ENCODE measurements at places on chromosomes 6 and 20.
A peak's percentile ranks its signal among the peaks of the same experiment; 100 is the strongest.

DNA sequence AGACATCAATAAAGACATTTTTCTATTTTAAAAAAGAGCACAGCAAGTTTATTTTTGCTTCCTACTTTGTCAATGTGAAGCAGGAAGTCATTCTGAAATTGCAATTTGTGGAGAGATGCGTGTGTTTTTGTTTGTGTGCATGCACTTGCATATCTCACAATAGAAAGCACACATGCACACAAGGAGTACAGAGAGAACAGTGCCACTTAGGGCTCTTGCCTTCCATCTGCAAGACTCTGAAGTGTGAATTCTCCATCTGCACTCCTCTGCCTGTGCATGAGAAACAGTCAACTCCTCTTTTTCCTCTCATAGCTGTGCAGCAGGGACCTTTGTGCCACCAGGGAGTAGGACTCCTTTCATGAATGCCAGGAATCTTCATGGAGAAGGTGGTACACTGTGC, 316.3 kb upstream of the CNR1 start:
- no peak for DNase-seq

DNA sequence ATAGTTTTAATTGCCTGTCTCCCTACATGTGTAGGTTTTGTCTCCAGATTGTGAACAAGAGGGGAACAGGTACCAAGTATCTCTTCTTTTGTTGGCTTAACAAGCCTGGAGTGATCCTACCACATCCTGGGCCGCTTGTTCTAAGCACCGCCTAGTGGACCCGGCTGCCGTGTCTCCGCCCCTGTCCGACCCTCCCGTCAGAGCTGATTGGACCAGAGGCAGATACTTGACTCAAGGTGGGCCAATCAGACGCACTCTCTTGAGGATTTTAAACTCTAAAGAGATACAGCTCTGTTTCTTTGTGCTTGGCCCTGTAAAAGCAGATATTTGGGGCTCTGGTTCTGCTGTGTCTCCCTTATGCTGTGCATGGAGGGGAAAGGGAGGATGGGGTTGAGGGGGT, 68.2 kb downstream of the PRDM1 start:
- DNase-seq, result no peak

- DNase-seq, result no peak
Observed at GRCh38 chr6:156676721-156677120, 100.5 kb upstream of the ARID1B start.

DNA sequence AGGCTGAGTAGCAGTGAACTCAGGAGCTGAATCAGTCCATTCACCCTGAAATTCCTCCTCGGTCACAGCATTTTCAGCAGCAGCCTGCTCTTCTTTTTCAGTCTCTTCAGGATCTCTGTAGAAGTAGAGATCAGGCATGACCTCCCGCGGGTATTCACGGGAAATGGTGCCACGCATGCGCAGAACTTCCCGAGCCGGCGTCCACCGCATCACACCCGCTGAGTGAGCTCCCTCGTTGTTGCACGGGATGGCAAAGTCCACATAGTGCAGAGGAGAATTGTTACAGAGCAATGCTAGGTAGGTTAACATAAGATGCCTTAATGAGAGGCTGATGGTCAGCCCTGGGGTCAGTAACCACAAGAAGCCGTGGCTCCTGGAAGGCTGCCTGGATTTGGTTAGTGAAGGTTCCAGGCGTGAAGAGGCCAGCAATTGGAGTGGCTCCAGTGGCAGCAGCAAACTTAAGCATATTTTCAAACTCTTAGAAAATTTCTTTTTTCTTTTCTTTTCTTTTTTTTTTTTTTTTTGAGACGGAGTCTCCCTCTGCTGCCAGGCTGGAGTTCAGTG, 113.5 kb upstream of the HDAC2 start:
- no peak for DNase-seq

GRCh38 chr6:110944681-110945151, 13.8 kb upstream of the GTF3C6 start:
- DNase-seq, result no peak

- peak; percentile 58 for DNase-seq
Observed at GRCh38 chr6:42452171-42453030, 675 bp upstream of the TRERF1 start.

- DNase-seq, result no peak
Observed at GRCh38 chr6:67538032-67538431, 1097.0 kb upstream of the ADGRB3 start.

DNA sequence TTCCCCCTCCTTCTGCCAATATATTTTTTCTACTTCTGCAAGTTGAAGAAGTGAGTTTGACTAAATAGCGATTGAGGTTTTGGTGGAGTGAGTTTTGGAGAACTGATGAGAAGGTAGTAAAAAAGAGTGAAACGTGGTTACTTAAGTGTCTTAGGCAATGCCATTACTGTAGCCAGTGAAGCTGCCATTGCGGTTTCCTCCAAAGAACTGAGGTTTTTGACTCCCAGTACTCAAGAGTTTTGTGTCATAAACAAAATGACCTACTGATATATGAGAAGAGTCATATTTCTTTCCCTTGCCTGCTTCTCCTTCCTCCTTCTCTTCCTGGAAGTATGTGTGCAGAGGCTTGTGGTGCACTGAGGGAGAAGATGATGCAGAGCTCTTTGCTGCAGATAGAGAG, 554.5 kb upstream of the MAP3K7 start:
- DNase-seq, result no peak

- no peak for DNase-seq
Observed at GRCh38 chr6:129115471-129115870, 232.5 kb downstream of the LAMA2 start.

DNA sequence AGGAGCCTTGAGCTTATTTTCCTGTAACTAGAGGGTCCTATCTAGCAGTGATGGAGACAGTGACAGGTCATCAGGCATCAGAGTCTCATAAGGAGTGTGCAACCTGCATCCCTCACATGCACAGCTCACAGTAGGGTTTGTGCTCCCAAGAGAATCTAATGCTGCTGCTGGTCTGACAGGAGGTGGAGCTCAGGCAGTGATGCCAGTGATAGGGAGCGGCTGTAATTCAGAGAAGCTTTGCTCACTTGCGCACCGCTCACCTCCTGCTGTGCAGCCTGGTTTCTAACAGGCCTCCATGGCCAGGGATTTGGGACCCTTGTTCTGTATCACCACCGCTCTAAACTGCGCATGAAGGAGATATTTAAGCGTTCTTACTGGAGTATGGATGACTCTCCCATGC, 5.3 kb downstream of the KIF25 start:
- no peak for DNase-seq

- DNase-seq, result peak; percentile 44
Observed at GRCh38 chr6:107264357-107264840, 149.1 kb upstream of the BEND3 start.

DNA sequence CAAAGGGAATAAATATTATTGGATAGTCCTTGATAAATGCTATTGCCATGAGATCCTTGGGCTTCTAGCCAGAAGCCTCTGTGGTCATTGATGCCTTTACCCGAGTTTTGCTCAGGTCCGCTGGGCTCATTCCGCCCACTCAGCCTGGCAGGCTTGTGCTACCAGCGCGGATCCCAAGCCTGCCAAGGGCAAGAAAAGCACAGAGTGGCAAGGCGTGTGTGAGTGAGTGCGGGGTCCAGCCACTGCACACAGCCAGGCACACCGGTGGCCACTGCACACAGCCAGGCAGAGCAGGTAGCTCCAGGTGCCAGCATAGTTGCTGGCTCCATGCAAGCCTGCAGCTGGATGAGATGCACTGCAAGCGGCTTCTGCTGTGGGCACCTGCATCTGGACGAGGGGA, 38.7 kb downstream of the STK38 start:
- no peak for DNase-seq

DNA sequence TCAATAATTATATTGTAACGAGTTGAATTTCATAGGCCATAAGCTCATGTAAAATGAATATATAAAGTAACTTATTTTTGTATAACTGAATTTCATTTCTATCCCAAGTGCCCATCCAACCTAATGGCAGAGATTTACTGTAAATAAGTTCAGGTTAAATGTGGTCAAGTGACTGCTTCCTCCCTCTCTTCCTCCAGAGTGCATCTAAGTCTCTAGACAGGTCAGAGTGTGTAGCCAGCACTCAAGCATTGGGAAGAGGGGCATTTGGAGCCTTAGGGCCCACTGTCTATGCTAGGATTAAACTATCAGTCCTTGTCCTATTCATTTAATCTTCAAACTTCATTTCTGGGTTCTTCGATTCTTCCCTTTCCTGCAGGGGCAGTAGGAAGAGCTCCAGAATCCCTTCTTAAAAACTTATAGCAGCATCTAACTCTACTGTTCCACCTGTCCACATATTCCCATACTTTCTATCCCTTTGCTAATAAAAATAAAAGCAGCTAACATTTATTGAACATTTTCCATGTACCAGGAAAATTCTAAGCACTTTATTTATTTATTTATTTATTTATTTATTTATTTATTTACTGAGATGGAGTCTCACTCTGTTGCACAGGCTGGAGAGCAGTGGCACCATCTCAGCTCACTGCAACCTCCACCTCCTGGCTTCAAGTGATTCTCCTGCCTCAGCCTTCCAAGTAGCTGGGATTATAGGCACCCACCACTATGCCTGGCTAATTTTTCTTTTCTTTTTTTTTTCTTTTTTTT, 36.1 kb upstream of the TOP1 start:
- no peak for DNase-seq

DNA sequence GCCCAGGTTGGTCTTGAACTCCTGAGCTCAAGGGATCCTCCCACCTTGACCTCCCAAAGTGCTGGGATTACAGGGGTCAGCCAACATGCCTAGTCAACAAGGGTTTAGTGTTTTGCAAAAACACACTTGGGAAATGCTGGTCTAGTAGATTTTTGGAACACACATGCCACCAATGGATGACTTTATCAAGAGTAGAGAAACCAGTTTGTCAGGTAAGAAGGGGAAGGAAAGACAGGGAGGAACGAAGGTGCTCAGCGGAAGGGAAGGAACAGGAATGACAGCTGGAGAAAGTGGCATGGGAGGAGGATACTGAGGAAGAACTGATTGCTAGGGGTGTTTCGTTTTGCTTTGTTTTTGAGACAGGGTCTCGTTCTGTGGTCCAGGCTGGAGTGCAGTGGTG, 15.6 kb upstream of the SEC63 start:
- no peak for DNase-seq

DNA sequence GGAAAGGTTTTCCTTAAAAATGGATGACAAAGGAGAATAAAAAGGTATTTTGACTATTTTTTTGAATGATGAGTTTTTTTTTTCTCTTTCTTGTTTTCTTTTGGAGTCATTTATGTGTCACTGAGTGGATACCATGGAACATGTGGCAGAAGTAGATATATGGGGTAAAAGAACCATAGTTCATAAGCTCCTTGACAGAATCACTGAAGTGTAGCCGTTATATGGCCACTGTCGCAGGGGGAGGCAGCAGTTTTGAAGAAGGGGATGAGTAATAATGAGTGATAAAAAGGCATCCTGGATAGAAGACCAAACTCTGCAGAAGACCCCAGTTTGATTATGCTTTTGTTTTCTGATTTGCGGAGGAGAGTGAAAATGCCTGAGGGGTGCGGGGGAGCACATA, 15.5 kb downstream of the PTPN1 start:
- no peak for DNase-seq

DNA sequence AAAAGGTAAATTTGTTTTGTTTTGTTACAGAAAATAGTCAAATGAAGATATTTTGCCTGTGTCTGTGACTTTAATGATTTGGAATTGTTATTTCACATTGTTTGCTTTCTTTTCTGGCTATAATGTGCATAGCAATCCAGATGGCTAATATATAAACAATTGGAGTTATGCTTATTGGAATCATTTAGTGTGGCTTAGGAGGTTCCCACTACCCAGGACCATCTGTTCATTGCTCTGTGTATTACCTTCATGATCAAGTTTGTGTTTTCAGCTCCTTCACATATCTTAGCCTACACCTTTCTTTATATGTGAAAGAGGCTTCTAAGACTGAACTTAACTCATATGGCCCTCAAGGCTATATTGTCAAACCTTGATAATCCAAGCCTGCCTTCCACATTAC, 232.9 kb downstream of the BCKDHB start:
- DNase-seq, result no peak

DNA sequence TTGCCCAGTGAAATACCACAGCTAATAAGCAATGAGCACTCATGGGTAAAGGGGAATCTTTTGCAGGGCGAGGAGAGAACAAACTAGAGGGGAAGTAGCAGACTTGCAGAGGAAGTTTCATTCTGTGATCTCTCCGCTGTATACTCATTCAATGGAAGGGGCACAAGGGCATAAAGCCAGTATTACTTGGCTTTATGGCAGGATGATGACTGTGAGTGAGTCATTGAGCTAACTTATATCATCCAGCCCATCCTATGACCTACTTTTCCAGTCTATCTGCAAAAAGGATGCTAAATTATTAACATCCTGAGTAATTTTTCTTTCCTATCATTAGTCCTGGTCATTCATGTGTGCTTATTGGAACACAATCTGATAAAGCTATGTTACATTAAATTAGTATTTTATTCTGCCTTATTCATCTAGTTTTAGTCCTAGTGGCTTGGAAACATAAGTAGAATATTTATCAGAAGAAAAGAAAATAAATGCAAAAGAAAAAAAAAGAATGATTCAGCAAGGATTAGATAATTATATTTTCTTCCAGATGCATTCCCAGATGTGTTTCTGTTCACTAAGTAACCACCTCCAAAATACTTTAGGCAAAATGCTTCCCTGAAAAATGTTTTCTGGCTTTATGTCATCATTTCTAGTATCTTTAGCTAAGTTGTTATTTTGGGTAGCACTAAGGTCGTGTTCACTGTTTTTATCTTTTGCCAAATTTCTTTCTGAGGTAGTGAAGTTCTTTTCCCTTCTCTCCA, 471.7 kb downstream of the CDKAL1 start:
- no peak for DNase-seq

DNA sequence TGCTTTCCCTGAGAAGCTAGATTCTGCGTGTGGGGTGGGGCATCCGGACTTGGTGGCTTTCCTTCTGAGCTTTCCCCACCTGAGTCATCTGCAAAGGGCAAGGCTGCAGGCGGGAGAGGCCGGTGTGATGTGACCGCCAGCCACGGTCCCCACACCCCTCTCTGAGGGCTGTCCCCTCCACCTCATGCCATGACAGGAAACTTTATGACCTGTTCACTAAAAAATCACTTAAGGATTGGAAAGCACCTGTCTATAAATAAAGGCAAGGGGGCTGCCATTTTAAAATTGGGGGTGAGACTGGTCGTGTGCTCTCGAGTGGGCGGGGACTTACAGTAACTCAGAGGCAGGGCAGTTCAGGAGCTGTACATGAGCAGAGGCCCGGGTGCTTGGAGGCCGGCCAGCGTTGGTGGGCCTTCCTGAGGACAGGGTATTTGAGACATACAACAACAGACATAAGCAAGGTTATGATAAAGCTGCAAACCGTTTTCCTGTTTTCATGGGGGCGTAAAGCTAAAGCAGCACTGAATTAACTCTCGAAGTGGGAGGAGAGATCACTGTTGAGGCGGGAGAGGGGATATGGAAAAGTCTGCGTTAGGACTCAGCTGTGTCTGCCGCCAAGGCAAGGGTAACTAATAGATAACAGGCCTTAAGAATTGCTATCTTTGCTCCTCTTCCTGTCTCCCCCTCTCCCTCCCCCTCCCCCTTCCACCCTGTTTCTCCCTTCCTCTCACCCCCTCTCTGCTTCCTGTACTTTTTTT, 16.1 kb upstream of the SERPINB1 start:
- DNase-seq, result no peak

- no peak for DNase-seq
Observed at GRCh38 chr6:93120154-93120742, 299.1 kb downstream of the EPHA7 start.

- no peak for DNase-seq
Observed at GRCh38 chr6:75268121-75268987, 16.2 kb downstream of the TMEM30A start.

GRCh38 chr6:52152711-52153160, 33.4 kb upstream of the IL17A start:
- DNase-seq, result no peak

- DNase-seq, result no peak
Observed at GRCh38 chr20:53124075-53124551, 152.0 kb downstream of the TSHZ2 start.

GRCh38 chr6:159020011-159020410, 20.0 kb upstream of the RSPH3 start:
- DNase-seq, result no peak
